ENCODE measurements at places on chromosomes 11 and 22.

GRCh38 chr11:17019232-17019631, 5.0 kb upstream of the PLEKHA7 start:
- no peak for DNase-seq

DNA sequence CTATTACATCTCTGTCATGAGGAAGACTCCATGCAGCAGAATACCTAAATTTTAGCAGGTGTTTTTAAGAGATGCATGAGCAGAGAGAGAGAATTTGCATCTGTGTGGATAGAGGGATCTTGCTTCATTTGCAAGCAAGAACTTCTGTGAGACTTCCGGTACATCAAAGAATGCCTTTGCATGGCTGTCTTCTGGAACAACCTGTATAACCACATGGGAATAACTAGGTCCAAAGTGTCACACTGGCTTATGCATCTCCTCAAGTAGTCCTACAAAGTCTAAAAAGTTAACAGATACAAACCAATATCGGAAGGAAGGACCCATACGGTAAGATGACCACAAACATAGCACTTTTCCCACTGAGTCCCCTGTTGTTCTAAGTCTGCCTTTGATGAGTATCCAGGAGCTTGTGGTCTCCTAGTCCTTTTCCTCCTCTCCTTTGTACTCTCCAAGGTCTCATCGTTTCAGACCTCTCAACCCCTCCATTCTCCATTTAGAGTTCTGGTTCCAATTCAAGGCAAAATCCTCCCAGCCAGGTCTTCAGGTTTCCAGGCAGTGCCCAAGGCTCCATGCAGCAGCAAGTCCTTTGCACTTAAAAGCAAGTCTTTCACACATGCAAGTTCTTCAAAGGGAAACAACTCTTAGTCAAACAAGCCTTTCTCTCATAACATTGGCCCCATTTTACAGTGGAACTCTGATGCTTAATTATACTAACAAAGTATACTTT, 581.7 kb upstream of the ARHGAP42 start:
- no peak for DNase-seq

GRCh38 chr11:94728541-94728940, 39.6 kb upstream of the AMOTL1 start:
- no peak for DNase-seq

- no peak for DNase-seq
These were observed 109.4 kb upstream of the OR4B1 start for GRCh38 chr11:48107188-48107704.

DNA sequence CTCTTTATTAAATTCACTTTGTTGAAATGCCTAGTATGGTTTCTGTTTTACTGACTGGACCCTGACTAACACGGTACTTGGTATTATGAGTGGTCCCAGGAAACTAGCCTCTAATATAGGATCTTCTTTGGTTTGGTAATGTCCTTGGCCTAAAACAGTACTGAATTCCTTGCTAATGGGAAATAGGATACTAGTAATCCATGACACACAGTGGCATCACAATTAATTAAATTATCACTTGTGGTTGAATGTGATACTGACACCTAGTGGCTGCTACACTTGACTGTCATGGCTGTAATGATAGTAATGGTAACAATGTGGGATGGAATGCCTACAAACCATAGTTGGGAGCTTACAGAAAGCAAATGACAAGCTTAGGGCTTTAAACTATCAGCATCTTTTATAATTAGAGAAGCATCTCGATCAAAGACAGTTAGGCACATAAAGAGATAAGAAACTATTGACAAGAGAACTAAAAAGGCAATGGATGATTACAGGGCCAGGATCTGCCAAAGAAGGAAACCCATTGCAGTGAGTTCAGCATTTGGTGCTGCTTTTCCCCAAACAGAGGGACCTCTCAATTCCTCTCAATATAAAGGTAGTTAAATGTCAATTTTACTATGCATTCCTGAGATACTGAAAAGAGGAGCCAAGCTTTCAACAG, 8.6 kb downstream of the DNHD1 start:
- DNase-seq: no peak

DNA sequence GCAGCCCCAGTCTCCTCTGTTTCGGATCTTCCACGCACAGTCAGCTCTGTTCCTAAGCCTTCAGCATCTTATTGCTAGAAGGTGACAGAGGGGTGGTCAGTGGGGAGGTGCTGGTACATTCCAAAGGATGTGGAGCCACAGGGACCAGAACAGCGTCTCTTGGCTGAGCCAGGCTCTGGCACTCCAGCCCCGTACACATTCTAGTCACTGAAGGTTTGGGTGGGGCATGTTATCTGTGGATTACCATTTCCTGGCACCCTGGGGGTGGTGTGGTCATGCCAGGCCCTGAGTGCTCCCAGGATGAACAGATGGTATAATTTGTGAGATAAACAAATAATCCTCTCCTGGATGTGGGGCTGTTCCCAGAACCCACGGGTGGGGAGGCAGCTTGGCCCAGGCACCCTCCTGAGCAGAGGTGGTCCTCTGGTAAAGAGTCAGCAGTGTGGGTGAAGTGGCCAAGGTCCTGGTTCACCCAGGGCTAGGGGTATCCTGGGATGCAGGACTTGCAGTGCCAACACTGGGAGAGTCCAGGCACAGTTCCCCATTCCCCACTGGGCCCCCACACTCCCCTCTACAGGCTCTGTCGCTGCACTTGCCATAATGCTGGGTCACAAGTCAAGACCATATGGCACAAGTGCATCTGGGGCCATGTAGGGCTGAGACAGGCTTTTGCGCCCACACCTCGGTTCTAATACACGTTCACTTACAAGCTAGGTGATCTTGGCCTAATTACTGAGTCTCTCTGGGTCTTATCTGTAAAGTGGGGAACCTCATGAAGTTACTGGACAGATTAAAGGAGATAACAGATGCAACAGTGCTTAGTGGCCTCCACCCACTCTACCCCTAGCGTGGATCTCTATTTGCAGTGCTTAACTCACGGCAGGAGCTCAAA, 33.0 kb downstream of the DKK3 start:
- DNase-seq: no peak

DNA sequence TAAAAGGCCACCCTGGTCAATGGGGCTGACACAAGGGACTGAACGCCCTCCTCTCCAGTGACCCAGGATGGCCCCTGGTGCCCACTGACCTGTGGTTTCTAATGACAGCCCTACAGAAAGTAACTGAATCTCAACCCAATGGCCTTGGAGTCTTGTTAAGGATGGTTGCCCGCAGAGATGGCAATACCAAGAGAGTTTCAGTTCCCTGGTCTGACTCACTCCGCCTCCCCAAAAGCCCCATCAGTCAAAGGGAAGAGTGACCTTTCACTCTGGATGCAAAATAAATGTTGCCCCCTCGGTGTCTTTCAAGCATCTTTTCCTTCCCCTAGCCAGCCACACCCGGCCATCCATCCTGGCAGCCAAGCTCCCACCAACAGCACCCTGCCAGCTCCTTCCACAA, 57.7 kb upstream of the ISX start:
- no peak for DNase-seq

DNA sequence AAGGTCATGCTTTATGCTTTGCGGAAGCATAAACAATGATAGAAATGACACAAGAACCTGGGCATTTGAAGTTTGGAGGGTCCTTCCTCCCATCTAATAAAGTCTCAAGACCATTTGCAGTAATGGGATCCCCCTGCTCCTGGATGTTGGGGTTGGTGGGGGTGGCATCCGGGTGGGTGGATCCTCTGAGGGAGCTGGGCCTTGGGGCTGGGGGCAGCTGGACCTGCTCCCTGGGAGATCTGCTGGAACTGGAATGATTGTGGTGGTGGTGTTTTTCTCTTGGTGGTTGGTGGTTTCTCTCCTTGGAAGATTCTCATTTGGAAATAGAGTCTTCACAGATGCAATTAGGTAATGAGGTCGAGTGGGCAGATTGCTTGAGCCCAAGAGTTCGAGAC, 2.2 kb upstream of the NAP1L4 start:
- DNase-seq: no peak

GRCh38 chr22:49255741-49256318, 571.8 kb downstream of the BRD1 start:
- DNase-seq: no peak

DNA sequence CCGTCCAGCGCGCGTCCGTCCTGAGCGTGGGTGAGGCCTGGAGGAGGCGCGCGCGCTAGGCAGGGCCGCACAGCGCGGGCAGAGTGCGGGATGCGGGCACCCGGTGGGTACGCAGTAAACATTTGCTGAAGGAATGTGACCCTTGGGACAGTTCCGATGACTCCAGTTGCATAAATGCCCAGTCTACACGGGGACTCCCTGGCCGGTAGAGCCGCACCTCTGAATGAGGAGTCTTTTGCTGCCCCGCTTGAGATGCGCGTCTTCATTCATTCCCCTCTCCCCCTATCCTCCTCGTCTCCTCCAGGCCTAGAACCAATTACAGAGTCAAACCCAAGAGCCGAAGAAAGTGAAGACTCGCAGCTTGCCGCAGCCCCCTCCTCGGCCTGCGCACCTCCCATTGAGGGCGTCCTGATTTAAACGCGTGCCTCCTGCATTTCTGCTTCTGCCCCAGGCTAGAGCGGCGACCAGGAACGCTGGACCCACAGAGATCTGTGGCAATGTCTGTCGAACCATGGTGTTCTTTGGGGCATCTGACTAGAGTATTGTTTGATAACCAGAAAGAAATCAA, 729 bp upstream of the CHKB start:
- no peak for DNase-seq

- DNase-seq: no peak
These were observed 44.5 kb downstream of the WEE1 start for GRCh38 chr11:9617940-9618339.

- no peak for DNase-seq
These were observed 23.3 kb downstream of the ETS1 start for GRCh38 chr11:128563942-128564641.

GRCh38 chr22:26025626-26026025, 143.6 kb upstream of the SEZ6L start:
- DNase-seq: no peak

GRCh38 chr11:8989453-8989852, 14.3 kb downstream of the NRIP3 start:
- no peak for DNase-seq

DNA sequence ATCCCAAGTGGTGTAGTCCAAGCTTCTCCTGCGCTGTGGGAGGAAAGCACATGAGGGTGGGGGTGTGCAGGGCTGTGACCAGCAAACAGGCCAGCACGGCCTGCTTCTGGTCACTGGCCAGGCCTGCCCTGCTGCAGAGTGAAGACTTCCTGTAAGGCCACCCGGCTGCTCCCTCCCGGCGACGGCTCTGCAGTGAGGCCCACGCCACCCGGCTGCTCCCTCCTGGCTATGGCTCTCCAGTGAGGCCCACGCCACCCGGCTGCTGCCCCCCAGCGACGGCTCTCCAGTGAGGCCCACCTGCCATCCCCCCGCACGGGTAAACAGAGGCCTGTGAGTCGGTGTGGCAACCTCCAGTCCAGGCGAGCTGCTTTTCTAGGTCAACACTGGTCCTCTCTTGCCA, 31.4 kb upstream of the BRSK2 start:
- no peak for DNase-seq

GRCh38 chr11:48270621-48271020, 7.0 kb downstream of the OR4X1 start:
- no peak for DNase-seq

- no peak for DNase-seq
These were observed 389 bp downstream of the MICALL1 start for GRCh38 chr22:37906364-37907008.

GRCh38 chr11:133595998-133596590, 63.8 kb upstream of the OPCML start:
- no peak for DNase-seq

DNA sequence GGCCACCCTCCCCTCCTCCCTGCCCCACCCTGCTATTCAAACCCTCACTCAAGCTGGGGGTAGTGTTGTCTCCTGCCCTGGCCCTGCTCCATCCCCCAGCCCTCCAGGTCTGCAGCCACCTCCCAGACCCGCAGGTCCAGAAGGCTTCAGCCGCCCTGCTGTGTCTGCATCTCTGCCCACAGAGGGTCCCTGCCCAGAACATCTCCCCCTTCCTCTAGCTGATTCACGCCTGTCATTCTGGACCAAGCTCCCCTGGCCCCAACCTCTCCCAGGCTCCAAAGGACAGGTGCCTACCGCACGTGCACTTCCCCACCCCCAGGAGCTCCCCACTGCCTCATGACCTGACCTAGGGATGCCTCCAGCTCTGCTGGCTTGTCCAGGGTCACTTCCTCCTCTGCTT, 16.0 kb upstream of the SHISAL1 start:
- DNase-seq: no peak

DNA sequence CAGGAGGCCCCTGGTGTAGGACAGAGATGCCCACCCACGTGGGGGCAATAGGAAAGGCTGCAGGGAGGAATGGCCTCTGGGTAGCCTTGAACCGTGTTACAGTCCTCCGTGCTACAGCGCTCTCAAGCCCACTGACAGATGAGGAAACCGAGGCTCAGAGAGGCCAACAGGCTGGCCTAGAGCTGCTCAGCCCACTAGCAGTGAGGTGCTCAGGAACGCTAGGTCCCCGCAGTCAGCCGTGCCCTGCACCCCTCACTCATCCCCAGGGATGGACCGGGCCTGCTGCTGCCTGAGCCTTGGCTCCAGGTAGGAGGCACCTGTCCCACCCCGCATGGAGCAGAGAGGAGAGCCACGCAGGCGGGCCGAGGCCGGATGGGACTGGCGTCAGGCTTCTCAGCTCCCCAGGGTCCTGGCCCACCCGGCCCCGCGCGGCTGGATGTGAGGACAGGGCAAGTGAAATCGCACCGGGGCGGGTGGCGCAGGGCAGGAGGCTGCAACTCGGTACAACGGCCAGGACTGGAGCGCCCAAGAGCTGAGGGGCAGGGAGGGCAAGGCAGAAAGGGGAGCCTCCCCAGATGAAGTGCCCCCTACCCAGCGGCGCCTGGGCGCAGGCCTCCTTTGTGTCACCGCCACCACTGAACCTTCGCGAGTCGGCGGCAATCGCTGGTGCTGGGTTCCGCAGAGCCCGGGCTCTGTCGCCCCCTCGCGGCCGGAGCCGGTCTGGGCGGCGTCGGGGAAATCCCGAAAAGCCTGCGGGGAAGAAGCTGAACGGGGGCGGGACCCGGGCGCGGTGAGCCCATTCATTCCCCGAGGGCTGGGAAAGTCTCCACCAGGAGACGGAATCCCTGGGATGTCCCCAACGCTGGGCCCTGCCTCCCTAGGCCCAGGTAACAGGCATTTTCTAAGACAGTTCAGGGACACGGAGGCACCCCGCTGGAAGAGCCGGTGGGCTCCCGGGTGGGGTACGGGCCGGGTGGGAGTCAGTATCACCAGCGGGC, 8.4 kb upstream of the SLC2A11 start:
- DNase-seq: peak; percentile 76

GRCh38 chr22:44455963-44456358, 42.1 kb downstream of the RTL6 start:
- no peak for DNase-seq

GRCh38 chr11:77053217-77054015, 13.4 kb upstream of the CAPN5 start:
- no peak for DNase-seq

GRCh38 chr22:26690654-26691376, 33.4 kb downstream of the MIAT start:
- DNase-seq: no peak

GRCh38 chr22:17576470-17576869, 13.2 kb downstream of the SLC25A18 start:
- DNase-seq: no peak

- no peak for DNase-seq
These were observed 2.3 kb downstream of the HRAS start for GRCh38 chr11:532986-533585.

GRCh38 chr11:94806014-94806413, 37.9 kb downstream of the AMOTL1 start:
- DNase-seq: no peak

GRCh38 chr11:48043111-48043990, 63.0 kb downstream of the PTPRJ start:
- no peak for DNase-seq

- no peak for DNase-seq
These were observed 11.8 kb downstream of the PNPLA5 start for GRCh38 chr22:43879901-43880540.

- DNase-seq: no peak
These were observed 571.8 kb downstream of the OPCML start for GRCh38 chr11:132960273-132961078.

All from stimulated activated CD4-positive, alpha-beta T cell treated with anti-CD3 and anti-CD28 coated beads, TNF-alpha, amount 100 ng/mL, for 48 hours (primary cell).